ENCODE measurements at places on chromosomes 5 and 9.

- peak; percentile 63 for DNase-seq
Observed at GRCh38 chr5:169142264-169142970, 158.5 kb downstream of the SLIT3 start.

- DNase-seq, result no peak
Observed at GRCh38 chr9:60545878-60546385, 368.3 kb upstream of the SPATA31A5 start.

DNA sequence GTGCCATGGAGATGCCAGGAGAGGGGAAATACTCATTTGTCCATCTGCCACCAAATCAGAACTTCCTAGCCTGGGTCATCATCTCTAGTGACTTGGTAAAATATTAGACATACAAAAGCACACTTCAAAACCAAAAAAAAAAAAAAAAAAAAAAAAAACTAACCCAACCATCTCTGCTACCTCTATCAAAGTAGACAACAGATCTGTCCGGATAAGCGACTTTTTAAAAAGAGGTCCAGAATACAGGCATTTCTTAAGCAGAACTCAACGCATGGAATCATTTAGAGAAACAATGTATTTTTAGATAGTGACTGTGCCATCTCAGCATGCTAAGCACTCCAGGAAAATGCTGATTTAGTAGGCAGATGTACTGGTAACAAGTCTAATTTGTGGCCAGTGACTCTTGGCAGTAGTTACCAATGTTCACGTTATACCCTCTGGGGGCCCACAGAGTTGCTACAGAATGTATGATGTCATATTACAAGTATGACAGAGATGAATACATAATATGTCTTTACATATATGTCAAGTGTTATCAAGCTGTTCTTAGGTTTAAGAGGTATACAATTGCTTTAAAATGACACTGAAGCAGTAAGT lies 107.8 kb downstream of the SMIM23 start:
- DNase-seq, result peak; percentile 12

DNA sequence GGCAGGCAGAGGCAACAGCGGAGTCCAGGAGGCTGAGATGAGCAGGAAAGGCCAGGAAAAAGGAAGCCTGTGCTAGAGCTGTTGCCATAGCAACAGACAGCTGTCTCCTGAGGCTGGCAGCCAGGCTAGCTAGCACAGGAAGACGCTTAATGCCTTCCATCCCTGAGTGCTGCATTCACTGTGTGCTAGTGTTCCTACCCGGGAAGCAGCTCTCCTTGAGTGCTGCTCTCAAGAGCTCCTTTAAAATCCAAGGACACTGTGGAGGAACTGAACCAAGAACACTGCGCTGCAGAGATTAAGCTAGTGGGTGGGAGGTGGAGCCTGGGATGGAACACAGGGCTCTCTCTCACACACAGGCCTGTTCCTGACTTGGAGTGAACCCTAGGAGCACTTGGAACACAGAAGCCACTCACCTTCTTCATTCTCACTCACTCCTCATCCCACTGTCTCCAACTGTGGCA lies 53.5 kb upstream of the IL7R start:
- peak; percentile 29 for DNase-seq

DNA sequence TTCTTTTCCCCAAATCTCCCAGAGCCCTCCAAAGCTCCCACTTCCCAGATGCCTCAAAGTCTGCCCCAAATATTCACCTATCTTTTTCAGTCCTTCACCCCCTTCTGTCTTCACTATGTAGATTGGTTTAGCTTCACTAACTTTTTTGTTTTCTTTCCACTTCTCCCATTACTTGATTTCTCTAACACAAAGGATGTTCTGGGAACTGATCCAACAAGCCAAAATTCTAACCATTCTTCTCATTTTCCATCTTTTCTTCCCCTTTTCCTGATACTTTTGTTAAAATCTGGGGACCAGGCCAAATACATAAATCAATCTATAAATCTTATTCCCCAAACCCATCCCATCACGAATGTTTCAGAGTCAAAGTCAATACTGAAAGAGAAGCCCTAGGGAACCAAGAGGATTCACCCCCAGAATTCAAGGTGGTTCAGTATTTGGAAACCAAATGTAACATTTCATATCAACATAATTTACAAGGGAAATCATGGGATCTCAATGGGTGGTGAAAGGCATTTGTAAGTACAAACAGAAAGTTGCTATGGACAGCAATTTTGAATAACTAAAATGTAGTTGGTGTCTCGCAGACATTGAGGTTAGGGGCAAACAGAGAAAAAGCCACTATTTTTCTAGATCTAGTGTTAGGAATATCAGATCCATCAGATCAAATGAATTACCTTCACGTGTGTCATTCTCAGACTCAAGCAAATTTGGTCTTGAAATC lies 35.3 kb downstream of the APTX start:
- no peak for DNase-seq

GRCh38 chr5:76714751-76715485 lies 1.0 kb upstream of the F2R start:
- no peak for DNase-seq

- no peak for DNase-seq
Observed at GRCh38 chr9:1536522-1537170, 478.5 kb upstream of the SMARCA2 start.

GRCh38 chr9:2231101-2231500 lies 216.0 kb downstream of the SMARCA2 start:
- DNase-seq, result no peak

DNA sequence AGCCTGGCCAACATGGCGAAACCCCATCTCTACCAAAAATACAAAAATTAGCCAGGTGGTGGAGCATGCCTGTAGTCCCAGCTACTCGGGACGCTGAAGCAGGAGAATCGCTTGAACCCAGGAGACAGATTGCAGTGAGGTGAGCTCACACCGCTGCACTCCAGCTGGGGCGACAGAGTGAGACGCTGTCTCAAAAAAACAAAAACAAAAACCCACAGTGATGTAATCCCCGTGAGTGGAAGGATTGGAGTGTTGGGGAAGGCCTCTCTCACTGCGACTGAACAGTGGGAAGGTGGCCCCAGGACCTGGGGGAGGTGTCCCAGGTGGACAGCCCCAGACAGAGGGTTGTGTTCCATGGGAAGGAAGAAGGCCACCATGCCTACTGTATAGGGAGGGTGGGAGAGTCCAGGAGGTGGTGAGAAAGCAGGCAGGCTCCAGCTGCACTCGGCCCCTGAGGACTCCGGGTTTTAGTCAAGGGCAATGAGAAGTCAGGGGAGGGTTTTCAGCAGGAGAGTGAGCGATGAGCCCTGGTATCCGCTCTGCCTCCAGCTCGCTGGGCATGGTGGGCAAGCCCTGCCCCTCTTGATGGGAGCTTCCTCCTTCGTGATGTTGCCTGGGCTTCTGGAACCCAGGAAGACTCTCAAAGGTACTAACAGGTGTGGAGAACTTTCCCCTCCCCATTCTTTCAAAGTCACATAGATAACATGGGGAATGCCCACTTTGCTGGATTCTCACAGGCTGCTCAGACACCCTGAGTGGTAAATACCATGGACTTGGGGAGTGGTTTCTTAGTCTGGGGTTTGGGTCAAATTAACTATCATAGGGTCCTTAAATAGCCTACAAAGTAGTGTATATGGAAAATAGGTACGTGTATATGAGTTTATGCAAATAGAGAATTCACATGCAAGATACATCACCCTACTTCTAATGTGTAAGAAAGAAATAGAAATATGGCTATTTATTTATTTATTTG lies 74.7 kb downstream of the PPARGC1B start:
- DNase-seq, result no peak

DNA sequence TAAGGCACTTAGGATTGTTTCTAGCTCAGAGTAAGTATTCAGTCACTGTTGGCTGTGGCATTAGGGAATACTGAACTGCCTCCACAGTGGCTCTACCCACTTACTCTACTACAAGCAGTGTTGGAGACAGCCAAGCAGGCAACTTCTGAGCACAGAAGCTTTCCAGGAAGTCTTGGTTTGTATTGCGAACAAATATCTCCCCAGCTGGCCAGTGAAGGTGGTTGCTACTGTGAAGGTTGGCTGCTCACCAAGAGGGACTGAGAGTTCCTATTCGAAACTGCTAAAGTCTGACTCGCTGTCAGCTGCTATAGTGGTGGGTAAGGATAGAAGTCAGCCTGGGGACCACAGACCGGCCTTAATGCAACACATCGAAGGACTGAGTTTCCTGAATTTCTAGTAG lies 319.1 kb downstream of the KIF4B start:
- no peak for DNase-seq

- DNase-seq, result peak; percentile 71
Observed at GRCh38 chr9:36137392-36138004, 965 bp downstream of the GLIPR2 start.

All from cerebellum (tissue), 4 donors.